ENCODE measurements at places on chromosomes 12 and 14.

- no peak for DNase-seq
Measured at GRCh38 chr12:106962286-106962685, 6.6 kb downstream of the TMEM263 start.

GRCh38 chr14:85622106-85622505 is 92.2 kb downstream of the FLRT2 start:
- no peak for DNase-seq

DNA sequence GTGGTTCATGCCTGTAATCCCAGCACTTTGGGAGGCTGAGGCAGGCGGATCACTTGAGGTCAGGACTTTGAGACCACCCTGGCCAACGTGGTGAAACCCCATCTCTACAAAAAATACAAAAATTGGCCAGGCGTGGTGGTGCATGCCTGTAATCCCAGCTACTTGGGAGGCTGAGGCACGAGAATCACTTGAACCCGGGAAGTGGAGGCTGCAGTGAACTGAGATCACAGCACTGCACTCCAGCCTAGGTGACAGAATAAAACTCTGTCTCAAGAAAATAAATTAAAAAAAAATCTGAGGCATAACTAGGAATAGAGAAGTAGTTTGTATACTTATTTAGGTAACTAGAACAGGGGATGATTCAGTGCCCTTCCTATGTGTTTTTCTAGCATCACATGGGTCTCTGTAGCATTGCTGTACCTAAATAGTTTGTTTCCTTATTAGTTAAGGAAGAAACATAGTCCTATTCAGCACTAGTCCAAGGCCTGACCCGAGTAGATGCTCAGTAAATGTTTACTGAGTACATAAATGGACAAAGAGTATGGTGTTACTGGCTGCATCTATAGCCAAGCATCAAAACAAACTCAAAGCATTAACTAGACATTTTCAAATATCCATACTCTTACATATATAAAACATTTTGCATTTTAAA is 21.7 kb downstream of the TAOK3 start:
- no peak for DNase-seq

DNA sequence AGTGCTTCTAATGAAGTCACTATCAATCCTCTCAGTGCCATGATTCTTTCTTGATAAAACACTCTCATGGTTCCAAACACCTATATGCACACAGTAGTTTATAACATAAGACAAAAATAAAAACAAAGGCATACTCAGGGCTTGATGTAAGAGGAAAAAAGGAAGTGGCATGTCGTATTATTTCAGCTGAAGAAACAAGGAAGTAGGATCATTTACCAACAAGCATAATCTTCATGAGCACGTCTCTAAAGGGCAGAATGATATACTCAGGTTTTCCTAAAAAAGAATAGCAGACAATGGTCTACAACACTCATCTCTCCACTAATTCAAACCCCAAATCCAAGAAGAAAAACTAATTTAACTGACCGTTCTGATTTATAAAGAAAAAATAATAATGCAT is 33.9 kb downstream of the NUMB start:
- no peak for DNase-seq

DNA sequence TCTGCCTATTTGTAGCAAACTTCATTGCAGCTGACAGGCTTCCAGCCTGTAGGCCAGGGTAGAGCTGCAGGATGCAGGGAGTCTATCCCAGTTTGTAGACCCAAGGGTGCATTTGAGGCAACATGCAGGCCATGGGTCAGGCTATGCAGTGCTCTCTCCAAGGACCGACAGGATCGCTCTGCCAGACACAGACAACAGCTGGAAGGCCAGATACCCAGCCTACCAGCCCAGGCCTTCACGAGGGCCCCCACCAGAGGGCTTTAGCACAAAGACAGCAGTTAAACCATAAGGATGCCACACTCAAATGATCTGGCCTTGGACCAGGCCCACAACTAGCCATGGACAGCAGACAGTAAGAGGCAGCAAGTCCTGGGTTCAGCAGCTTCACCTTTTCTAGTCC is 10.3 kb downstream of the KCTD10 start:
- no peak for DNase-seq

DNA sequence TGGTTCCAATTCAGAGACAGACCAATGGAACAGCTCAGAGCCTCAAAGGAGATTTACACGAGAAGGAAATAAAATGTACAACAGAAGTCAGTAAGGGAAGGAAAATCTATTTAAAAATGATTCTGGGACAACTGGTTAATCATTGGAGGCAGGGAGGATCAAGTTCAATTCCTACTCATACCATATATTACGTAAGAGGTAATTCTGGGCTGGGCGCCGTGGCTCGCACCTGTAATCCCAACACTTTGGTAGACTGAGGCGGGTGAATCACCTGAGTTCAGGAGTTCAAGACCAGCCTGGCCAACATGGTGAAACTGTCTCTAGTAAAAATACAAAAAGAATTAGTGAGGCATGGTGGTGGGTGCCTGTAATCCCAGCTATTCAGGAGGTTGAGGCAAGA is 36.7 kb upstream of the PITPNM2 start:
- DNase-seq, result no peak

DNA sequence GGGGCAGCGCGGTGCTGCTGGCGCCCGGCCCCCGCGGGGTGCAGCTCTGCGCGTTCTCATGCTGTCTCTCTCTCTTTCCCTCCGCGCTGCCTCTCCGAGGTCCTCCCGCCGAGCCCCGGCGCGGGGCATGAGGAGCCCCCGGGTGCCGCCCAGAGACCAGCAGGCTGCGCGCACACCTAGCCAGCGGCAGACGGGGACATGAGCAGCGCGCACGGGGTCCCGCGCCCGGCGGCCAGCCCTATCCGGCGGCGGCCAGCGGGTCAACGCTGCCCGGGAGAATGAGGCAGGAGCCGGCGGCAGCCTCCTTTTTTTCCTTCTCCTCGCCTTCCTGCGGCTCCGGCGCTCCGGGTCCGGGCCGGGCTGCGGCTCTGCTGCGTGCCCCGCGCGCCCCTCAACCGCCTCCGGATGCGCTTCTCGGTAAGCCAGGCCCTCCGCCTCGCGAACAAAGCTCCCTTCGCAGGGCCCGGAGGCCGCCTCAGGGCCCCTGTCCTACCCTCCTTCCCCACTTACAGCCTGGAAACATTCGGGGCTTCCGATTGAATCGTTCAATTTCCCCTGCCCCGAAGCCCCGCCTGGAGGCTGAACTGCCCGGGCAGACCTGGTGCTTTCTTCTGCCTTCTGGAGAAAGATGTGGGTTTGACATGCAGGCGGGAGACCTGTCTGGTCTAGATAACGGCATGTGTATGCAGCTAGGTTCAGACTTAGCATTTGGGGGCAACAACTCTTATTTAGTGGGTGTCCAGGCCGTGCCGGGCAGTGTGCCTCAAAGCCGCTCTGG is at the start of gene TUNAR:
TSS of gene TUNAR (plus strand) at position 72 of the 778 bp plus-strand sequence.
- peak; percentile 3 for DNase-seq

GRCh38 chr14:63747846-63748245 is 20.0 kb upstream of the SGPP1 start:
- no peak for DNase-seq

GRCh38 chr14:95668235-95668772 is 17.9 kb upstream of the TCL1B start:
- no peak for DNase-seq

GRCh38 chr14:103232831-103233319 is 101.2 kb upstream of the EIF5 start:
- DNase-seq, result no peak

DNA sequence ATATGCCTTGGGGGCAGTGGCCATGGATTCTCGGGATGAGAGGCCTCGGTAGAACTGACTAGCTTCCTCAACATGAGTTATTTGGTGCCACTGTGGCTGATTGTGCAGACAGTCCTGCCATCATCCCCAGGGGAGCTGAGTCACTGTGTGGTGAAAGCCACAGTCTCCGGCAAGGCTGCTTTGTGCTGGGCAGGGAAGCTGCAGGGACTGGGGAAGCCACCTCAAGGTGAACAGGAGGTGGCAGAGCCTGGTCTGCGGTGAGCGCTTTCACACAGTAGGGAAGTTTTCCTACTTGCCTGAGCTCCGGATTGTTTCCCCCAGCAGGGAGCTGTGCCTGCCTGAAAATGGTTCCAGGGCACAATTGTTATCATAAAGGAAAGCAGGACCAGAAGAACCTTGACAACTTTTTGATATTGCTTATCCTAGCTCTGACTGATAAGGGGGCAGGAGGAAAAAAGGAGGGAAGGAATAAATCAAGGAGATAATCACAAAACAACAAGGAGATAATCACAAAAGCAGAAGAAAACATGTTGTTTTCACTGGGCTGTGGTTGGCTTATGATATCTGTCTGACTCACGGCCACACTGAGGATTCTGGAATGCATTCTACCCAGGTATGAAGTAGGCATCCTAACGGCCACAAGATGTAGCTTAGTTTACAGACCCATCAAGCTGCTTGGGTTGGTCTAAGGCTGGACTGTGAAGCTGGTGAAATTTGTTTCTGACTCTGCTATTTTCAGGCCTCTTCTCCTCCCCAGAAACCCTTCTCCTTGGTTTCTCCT is 32.2 kb upstream of the GNG2 start:
- peak; percentile 56 for DNase-seq

- no peak for DNase-seq
Measured at GRCh38 chr12:49923035-49923644, 19.4 kb upstream of the FAIM2 start.

GRCh38 chr14:29745863-29746262 is 181.8 kb downstream of the PRKD1 start:
- DNase-seq, result no peak

- DNase-seq, result no peak
Measured at GRCh38 chr12:84117190-84117589, 795.4 kb downstream of the SLC6A15 start.

- peak; percentile 87 for DNase-seq
Measured at GRCh38 chr12:57031138-57031725, 14.9 kb upstream of the TAC3 start.

DNA sequence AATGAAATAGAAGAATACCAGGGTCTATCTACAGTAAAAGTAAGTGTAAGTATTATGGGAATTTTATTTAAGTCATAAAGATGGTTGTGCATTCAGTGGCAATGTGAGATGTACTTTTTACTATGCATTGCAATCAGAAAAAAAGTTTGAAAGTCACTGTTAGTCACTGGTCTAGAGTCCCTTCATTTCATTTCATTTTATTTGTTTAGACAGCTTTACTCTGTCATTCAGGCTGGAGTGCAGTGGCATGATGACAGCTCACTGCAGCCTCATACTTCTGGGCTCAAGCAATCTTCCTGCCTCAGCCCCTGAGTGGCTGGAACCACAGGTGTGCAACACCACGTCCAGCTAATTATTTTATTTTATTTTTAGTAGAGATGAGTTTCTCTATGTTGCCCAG is 42.6 kb downstream of the TGFB3 start:
- DNase-seq, result no peak

GRCh38 chr12:42361909-42362646 is 36.1 kb downstream of the PPHLN1 start:
- DNase-seq, result no peak

DNA sequence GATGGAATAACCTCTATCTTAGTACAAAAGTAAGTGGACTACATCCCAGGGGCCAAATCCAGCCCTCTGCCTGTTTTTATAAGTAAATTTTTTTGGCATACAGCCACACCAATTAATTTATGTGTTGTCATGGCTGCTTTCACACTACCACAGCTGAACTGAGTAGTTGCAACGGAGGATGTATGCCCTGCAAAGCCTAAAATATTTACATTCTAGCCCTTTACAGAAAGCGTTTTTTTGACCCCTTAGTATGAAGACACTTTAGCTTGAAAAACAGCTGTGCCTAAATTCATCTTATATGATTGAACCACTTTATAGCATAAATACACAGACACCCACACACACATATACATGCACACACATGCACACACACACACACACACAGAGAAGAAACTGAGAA is 501.6 kb downstream of the EGLN3 start:
- no peak for DNase-seq

DNA sequence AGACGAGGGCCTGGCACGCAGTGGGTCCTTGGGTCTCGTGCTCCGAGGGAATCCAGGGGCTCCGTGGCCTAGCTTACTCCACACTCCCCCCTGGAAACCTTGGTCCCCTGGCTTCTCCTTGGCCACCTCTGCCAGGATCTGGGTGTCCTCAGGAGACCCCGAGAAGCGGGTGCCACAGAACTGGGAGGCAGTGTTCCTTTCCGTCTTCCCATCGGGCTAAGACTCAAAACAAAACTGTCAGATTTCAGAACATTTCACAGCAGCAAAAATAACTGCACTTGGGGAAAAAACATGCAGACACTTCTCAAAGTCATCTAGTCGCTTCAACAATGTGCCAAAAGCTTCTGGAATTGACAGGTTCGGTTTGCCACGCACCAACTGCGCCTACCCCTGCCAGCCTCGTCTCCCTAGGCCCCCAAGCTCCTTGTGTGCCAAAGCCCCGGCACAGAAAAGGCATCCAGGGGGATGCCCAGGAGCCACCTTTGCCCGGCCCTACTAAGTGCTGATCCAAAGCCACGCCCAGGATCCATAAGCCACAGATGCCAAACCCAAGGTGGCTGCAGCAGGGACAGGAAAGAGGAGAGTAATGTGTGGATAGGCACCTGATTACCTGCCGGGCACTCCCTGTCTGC is 58.4 kb upstream of the DIO3 start:
- DNase-seq, result no peak

DNA sequence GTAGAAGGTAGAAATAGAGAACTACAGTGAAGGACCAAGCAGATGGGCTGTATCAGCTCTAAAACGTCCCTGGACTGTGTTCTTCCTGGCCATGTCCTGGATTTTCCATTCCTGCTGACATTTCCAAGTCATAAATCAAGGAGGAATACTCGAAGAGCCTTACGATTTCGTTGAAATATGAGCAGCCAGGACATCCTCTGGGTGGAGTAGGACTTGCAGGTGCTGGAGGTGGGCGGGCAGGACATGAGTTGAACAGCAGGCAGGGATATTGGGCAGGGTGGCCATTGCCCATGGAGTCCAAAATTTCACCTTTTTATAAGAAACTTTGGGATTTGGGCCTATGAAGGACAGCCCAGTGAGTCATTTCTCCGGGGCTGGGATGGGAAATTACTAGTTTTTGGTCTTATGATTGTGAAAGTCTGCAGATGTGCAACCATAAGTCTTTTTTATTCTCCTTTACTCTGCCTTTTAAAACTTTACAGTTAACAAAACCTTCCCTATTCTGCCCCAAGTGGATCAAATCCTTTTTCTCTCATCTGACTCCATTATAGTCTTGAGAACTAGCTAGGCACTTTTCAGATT is 88.8 kb downstream of the TMX1 start:
- DNase-seq, result no peak

GRCh38 chr14:67413806-67414769 is 2.1 kb upstream of the PLEK2 start:
- DNase-seq, result no peak

- DNase-seq, result no peak
Measured at GRCh38 chr14:86938320-86938719, 1054.7 kb downstream of the GALC start.

DNA sequence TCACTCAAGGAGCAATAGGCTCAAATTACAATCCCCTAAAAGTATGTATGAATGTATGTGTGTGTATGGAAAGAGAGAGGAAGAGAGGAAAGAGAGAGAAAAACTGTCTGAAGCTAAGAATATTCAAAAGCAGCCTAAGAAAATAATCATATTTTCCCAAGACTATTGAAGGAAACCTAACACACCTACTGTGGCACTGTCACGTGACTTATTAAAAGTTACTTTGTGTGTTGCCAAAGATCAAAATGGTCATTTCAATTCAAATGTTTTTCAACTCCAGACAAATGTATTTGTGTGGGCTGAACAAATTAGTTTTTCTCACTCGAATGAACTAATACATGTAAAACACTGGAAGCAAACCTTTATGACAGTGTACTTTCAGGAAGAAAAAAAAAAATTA is 368.9 kb upstream of the RPL10L start:
- DNase-seq, result no peak
